Astrocyte (in vitro differentiated cells and primary cell): ENCODE measurements at places on chromosomes 2 and 18.
A peak's percentile ranks its signal among the peaks of the same experiment; 100 is the strongest.

GRCh38 chr2:72292433-72292832 is 144.8 kb upstream of the CYP26B1 start:
- DNase-seq, result no peak

DNA sequence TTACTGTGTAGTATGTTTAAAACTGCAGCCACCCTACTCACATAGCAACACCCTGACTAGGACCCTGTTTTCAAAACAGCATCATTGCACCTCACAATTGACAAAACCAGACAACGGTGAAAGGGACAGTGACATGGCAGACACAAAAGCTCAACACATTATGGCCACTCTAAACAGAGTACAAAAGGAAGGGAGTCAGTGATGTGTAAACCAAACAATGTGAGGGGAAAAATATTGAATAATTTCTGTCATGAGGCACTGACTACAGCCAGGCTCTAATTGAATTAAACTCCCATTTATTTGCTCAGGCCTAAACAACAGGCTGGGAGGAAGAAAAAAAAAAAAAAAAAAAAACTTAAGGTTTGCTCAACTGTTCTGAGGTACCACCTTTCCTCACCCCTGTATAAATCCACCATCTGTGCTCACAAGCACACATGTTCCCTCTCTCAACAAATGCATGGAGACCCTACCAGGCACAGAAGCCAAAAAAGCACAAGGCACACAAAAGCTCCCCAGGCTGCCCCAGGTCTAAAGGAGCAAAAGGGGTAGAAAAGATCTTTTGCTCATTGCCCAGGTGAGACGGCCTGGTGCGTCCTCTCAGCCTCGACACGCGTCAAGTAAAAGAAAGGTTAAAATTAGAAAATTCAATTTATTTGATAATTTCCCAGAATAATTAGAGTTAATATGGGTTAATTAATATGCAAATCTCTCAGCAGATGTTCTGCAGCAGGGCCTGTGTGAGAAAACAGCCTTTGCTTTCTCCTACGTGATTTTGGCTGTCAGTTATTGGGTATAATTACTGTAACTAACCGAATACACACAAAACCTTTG is 80.9 kb downstream of the ZEB2 start:
- DNase-seq, result no peak

- DNase-seq, result no peak
Observed at GRCh38 chr2:172087207-172087779, 2.0 kb downstream of the DLX1 start.

- peak; percentile 73 for DNase-seq
Observed at GRCh38 chr2:196249860-196250259, 78.5 kb upstream of the STK17B start.

- no peak for DNase-seq
Observed at GRCh38 chr2:10056439-10056838, 13.1 kb downstream of the KLF11 start.

- DNase-seq, result no peak
Observed at GRCh38 chr2:18630541-18630940, 41.2 kb upstream of the NT5C1B start.

GRCh38 chr2:230658877-230659652 is 53.6 kb upstream of the CAB39 start:
- no peak for DNase-seq
